ENCODE measurements at places on chromosomes 5 and 9.

DNA sequence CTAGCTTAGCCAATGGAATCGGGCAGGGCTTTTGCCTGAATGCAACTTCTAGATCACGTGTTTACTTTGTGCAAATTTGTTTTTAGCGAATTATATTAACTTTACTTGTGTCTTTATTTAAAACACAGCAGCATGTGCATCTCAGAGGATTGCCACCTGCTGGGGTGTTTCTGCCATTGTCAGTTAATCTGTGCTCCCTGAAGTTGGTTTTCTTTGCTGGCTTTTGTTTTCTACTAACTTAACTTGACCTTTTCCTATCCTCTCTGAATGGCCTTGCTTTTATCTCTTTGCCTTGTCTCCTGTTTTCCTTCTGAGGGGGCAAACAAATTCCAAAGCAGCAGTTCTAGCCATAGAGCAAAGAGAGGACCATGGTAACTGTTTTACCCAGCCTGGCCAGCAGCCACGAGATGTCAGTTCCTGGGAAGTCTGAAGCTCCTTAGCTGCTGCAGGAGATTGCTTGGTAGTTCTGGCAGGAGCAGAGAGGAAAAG lies 67.6 kb downstream of the ARHGEF28 start:
- DNase-seq = peak; percentile 72

DNA sequence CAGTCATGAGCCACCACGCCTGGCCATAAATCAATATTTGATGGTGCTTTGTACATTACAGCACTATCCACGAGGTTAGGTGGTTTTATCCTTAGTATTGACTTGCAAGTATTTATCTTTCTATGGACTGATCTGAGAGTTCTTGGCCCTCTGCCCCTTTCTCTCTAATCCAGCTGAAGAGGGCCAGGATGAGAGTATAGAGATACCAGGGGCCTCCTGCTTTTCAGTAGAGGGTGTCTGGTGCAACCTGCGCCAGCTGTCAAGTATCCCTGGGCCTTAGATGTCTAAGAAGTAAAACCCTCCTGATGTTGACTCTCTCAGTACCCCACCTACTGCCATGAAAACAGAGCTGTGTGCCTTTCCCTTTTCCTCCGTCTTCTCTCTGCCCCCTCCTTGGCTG lies 153.4 kb downstream of the SLIT3 start:
- DNase-seq = no peak

- no peak for DNase-seq
Observed at GRCh38 chr9:137722481-137722880, 103.7 kb downstream of the EHMT1 start.

DNA sequence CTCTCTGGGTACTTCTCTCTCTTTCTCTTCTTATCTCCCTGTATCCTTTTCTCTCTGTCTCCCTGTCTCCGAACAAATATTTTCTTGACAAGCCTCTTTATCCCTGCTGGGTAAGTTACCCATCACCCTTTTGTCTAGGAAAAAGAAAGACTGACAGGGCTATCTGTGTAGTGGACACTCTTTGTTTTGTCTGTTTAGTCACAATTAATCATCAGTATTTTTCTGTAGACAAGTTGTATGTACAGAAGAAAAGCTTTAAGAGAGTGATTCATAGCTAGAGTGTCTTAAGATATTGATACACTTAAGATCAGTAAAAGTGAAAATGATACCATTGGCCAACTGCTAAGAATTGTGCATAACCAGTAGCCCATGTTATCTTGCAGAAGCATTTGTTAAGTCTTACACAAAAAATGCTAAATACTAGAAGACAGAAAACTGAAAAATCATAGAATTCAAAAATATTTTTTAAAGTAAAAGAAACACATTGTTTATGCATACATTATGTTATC lies 1043.8 kb upstream of the EDIL3 start:
- no peak for DNase-seq

GRCh38 chr5:81161012-81161601 lies 72.0 kb upstream of the CKMT2 start:
- DNase-seq = peak; percentile 60

Measured in GM12865 (cell line).